ENCODE measurements at places on chromosomes 7 and 10.

GRCh38 chr7:41503438-41503837, 199.5 kb downstream of the INHBA start:
- no peak for DNase-seq

GRCh38 chr7:94060752-94061151, 56.6 kb upstream of the BET1 start:
- DNase-seq: no peak

DNA sequence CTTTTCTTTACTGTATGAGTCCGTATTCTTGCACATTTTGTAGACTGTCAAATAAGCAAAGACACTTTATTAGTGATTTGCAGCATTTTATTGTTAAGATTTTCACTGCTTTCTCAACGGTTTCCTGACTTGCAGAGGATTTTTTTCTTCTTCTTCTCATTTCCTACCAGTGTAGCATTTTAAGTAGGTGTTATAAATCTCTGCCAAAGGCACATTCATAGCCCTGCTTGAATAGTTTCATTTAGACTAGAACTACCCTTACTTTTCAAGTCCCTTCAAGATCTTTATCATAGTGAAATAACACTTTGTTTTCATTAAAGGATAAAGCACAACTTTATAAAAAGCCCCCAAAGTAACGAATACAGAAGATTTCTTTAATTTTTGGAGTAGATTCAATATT, 271.4 kb downstream of the TSPAN12 start:
- no peak for DNase-seq

- peak; percentile 64 for DNase-seq
These were observed 270.8 kb upstream of the FZD8 start for GRCh38 chr10:35912615-35913569.

DNA sequence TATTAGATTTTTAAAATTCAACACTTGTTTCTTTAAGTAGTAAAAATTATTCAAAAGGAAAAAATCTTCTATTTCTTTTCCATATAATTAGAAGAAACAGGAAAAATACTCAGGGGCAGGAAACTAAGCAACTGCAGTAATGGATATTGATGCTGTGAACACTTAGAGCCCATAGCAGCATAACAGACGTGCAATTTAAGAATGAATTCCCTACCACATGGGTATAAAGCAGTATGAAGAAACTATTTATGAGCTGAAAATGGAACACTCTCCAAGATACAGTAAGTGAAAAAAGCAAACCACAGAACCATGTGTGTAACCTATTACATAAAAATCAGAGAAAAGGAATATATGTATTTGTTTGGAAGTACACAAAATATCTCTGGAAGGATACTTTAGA, 30.8 kb downstream of the ARHGAP19 start:
- no peak for DNase-seq

DNA sequence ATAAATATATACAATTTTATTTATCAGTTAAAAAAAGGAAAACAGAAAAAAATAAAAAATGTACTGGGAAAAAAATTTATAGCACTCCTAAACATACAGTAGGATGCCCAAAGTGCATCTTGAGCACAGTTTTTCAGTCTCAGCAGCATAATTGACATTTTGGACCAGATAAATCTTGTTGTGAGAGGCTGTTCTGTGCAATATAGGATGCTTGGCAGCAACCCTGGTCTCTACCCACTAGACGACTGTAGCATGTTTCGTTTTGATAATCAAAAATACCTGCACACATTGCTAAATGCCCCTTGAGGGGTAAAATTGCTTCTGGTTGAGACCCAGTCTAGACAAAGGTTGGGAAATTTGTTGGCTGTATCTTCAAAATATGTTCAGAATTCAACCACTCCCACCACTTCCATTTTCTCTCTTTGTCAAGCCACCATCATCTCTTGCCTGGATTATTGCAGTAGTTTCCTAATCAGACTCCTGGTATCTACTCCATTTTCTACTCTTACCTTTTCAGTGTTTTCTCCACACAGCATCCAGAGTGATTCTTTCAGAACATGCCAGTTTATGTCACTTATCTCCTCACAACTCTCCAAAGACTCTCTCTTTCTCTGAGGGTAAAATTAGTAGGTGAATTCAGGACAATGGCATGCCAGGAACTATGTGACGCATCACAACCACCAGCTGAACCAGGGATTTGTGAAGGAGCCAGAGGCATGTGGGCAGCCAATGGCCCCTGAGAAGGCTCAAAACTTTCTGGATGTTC, 91.4 kb downstream of the GPR85 start:
- peak; percentile 46 for DNase-seq

DNA sequence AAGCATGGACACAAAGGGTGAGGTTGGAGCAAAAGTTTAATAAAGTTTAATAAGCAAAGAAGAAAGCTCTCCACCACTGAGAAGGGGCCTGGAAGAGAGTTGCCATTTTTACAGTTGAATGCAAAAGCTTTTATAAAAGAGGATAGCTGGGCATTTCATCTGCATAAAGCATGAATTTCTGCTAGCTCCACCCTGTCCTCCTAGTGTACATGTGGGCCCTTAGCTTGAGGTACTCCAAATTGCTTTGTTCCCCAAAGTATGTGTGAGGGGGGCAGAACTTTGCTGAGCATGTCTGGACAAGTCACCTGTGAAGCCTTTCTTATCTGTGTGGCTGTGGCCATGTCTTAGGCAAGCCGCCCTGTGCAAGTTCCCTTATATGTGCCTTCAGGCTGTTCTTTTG, 22.6 kb upstream of the CROT start:
- DNase-seq: no peak

GRCh38 chr7:74479961-74480829, 26.5 kb downstream of the GTF2IRD1 start:
- peak; percentile 81 for DNase-seq

- DNase-seq: no peak
These were observed 8.2 kb upstream of the DLD start for GRCh38 chr7:107882766-107883165.

DNA sequence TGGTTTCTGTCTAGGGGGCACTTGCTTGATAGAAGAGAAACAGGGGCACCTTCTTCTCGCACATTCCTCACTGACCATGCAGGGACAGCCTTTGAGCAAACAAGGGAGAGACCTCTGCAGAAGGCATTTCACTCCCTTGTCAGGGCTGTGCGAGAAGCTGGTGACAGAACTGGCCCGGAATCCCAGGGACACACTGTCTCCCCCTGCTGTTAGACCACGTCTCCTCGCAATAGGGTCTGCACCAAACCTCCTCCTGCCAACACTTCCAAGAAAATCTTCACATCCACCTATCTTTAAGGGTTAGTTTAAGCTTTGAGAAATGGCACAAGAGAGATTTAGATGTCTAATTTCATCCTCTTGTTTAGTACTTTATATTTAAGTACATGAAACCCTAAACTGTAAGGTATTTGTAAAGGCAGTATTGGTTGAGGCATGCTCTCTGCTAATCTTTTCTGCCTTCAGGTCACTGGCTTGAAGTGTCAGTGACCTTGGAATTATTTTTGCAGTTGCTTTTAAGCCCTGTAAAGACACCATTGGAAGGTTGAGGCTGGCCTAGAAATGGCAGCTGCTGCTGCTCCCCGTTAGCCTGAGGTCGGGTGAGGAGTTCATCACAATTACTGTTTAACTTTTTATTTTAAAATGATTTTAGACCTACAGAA, 37.0 kb downstream of the RBM20 start:
- DNase-seq: peak; percentile 46

DNA sequence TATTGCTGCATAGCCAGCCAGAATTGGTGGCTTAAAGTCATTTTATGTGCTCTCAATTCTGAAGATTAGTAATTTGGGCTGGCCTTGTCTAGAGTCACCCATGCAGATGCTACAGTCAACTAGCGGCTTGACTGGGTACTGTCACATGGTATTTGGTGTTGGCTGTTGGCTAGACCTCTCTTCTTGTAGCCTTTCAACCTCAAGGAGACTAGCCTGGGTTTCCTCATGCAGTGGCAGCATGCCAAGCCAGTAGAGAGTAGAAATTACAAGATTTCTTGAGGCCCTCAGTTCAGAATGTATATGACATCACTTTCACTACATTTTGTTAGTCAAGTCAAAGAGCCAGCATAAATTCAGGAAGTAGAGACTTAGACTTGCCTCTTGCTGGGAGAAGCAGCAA, 3.7 kb upstream of the ZNF800 start:
- peak; percentile 18 for DNase-seq

DNA sequence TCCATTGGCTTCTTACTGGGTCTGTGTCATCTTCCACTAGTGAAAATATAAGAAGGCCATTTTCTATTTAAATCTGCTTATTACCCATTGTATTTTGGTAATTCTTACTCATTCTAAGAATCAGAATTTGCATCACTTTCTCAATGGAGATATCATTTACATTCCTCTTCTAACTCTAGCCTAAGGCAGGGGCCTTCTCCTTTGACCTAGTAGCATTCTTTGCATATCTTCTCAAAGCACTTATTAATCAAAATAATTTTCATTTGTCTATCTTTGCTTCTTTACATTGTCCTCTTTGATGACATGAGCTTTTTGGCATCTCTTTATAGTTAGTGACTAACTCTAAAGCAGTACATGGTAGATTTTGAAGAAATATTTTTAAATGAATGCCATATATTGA, 400.9 kb upstream of the SEMA3D start:
- DNase-seq: no peak

Data from MCF 10A (cell line).